Large intestine (tissue), 12 donors: ENCODE measurements at places on chromosomes 3 and 15.

DNA sequence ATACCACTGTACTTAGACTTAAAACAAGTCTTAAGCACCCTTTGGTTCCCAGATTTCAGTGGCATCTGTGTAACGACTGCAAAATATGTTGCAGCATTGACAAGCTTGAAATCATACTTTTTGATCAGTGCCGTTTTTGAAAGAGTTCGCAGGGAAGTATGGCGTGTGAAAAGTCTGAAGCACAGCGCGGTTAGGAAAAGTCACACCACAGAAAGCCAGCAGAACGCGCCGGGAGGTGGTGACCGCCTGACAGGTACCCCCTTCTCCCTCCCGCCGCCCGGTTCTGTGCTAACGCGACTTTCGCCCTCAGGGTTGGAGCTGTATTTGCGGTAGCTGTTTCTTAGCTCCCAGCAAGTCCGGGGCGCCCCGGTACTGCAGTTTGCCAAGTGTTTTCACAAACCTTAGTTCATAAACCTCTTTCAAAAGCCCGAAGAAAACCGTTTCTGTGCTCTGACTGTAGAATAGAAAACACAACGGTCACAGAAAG lies 481 bp upstream of the CRYBG3 start:
- H3K4me3 ChIP-seq: peak overlapping the region; percentile 55
- H3K27ac ChIP-seq: peak overlapping the region; percentile 82
- no peaks in the 10 kb centered on the region for H3K4me1 ChIP-seq
- H3K36me3 ChIP-seq: no peaks in the 10 kb centered on the region

DNA sequence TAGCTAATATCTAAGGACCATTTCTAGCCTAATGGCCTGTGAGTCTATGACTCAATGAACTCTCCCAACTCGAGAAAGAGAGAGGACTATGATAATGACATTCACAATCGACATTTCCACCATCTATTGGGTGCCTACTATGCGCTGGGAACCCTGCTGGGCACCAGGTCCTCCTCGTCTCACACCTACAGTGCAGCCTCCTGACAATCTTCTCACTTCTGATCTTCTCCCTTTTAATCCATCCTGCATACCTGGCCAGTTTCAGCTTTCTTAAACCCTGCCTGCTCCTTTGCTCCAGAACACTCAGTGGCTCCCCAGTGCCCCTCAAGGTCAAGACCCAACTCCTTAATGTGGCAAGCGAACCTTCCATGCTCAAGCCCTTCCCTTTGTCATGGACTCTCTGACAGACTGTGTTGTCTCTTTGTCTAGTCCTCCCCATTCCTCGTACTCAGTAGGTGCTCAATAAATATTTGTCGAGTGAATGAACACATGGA lies 3.5 kb upstream of the SLC6A1 start:
- no peak for DNase-seq
- no peak overlapping the region for H3K27ac ChIP-seq
- no peaks in the 10 kb centered on the region for H3K4me1 ChIP-seq
- no peak overlapping the region for H3K4me3 ChIP-seq
- H3K36me3 ChIP-seq: no peaks in the 10 kb centered on the region

DNA sequence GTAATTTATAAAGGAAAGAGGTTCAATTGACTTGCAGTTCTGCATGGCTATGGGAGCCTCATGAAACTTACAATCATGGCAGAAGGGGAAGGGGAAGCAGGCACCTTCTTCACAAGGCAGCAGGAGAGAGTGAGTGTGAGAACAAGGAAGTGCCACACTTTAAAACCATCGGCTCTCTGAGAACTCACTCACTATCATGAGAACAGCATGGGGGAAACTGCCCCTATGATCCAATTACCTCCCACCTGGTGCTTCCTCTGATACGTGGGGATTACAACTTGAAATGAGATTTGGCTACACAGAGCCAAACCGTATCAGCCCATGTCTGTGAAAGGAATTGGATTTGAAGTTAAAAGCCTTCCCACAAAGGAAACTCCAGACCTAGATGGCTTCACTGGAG lies 39.1 kb downstream of the TKT start:
- H3K27ac ChIP-seq: no peak overlapping the region
- no peaks in the 10 kb centered on the region for H3K27me3 ChIP-seq
- no peak overlapping the region for H3K4me3 ChIP-seq

- H3K27me3 ChIP-seq: no peaks in the 10 kb centered on the region
- no peak overlapping the region for H3K4me3 ChIP-seq
- no peaks in the 10 kb centered on the region for H3K36me3 ChIP-seq
- no peak overlapping the region for H3K27ac ChIP-seq
Observed at GRCh38 chr15:51046799-51047449, 47.8 kb downstream of the TNFAIP8L3 start.
